ENCODE measurements at places on chromosomes 3 and 15.

GRCh38 chr15:39300451-39301153 is 280.3 kb upstream of the THBS1 start:
- no peak for DNase-seq

DNA sequence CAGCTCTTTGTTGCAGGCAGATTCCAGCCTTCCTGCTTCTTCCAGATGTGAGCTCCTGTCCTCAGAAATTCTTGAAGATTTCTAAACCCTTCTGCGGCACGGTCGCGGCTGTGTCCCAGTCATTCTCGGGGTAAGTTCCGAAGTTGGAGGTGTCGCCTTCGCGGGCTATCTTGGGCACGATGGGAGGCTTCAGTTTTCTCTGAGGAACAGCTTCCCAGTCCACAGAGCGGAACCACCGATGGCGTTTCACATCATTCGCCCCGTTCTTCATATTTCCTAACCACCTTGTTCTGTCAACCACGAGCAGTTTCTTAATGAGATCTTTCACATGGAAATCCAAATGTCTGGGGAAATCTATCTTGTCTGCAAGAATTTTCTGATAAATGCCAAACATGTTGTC is 24.7 kb upstream of the CERS3 start:
- no peak for DNase-seq

GRCh38 chr3:153192327-153192726 is 30.3 kb downstream of the RAP2B start:
- DNase-seq = no peak

DNA sequence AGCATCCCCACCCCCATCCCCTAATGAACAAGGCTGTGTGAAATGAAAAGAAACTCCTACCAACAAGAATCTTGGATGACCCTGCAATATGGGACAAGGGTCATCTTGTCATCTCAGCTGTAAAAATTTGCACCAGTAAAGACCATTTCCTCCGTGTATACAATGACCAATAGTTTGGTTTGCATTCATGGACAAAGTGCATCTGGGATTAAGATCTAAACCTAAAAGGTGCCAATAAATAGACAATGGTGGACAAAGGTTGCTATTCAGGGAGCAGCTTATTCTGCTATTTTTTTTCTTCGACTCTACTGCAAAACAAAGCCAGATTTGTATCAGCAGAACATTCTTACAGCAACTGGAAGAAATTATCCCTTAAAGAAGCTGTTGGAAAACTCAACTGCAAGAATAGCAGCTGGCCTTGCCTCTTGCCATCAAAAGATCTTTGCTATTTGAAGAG is 8.0 kb downstream of the MGLL start:
- DNase-seq = no peak

DNA sequence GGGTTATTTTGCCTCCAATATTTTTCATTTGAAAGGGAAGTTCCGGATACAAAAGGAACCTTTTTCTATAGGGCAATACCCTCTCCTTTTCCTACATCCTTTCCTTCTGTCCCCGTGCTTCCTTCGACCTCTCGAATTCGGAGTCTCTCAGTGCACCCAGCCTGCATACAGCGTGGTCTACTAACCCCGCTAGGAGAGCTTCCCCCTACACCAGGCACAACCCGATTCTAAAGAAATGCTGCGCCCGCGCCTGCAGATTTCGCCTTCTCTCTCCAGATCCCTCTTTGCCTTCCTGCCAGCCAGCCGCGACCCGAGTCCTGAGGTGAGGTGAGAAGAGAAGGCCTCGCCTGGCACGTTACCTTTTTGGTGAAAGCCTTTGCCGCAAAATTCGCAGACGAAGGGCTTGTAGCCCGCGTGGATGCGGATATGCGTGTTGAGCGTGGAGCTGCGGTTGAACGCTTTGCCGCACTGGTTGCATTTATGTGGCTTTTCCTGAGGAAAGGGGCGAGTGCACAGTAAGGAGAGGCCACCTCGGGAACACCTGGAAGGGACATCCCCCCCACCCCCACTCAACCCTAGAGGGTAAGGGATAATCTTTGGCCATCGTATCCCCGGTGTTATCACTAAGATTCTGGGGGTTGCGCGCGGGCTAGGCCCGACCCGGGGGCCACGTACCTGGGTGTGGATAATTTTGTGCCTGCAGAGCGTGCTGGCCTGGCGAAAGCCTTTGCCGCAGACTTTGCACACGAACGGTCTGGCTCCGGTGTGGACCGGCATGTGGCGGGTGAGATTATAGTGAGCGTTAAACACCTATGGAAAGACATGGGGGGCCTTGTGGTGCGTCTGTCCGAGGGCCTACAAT is 2.3 kb downstream of the FEZF2 start:
- no peak for DNase-seq

GRCh38 chr3:14413381-14414071 is 11.1 kb downstream of the SLC6A6 start:
- no peak for DNase-seq

DNA sequence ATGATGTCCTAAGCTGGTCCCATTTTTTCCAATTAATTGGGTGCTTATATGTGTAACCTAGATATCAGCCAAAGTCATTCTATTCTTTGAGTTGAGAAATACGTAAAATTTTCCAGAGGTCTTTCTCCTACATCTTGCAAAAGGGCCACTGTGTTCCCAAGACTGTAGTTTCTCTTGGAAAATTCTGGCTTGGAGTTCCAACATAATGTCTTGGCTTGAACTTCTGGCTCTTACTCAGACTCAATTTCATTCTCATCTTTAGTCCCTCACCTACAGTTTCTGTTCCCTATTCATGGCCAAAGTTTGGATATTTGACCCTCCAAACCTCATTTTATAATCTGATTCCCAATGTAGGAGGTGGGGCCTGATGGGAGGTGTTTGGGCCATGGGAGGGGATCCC is 201.4 kb upstream of the ARHGEF26 start:
- no peak for DNase-seq

DNA sequence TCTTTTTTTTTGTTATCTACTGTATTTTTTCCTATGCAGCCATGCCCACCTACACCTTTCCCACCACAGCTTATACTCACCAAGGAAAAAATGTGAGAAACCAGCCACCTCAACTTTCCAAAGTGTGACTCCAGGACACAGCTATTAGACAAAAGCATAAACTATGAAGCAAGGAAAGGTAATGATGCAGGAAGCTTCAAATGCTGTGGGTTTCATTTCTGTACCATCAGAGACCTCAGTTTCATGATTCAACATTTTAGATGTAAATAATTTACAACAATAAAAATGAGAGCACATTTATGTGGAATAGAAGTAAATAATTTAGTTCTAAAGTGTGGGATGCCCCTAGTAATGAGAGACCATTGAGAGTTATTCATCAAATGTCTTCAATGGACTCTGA is 115.1 kb downstream of the CDIN1 start:
- DNase-seq = no peak

DNA sequence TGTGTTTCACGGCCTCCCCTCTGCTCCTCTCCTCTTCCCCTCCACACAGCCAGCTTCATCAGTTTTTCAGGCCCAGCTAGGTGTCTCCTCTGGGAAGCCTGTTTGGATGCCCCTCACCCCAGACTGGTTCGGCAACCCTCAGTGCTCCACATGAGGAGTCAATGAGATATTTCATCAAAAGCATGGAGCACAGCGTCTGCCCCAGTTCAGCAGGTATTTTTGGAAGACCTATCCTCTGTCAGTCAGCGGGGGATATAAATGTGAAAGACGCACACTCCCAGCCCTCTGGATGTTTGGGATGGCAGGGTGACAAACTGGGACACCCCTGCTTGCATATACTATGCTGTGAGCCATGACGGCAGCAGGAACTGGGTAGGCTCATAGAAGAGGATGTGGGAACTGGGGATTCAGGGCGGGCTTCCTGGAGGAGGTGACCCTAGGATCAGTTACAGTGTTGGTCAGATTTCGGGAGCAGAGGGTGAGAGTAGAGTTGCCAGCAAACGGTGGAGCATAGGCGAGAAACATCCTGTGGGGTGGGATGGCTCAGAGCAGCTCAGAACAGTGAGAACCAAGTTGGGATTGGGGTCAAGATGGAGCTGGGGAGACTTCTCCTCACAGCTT is 42.9 kb downstream of the PXYLP1 start:
- DNase-seq = no peak

DNA sequence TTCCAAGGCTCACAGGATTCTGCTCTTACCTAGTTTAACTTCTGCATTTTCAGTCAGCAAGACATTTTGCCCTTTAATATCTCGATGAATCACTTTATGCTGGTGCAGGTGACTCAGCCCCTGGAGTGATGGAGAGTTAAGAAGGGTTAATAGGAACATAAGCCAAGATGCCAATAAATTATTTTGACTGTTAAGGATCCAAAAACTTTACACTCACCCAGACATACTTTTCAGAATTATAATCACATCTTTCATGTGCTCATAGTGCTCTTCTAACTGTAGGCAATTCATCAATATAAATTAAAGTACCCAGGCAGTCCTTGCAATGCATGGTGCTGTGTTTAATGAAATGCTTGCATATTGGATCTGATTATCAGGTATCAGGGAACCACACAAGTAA is 164.1 kb upstream of the SLC2A2 start:
- no peak for DNase-seq

GRCh38 chr15:57082054-57082728 is 163.7 kb downstream of the TCF12 start:
- no peak for DNase-seq

GRCh38 chr3:42631620-42632019 is 21.9 kb upstream of the ZBTB47 start:
- DNase-seq = no peak

GRCh38 chr3:177005718-177006405 is 191.4 kb downstream of the TBL1XR1 start:
- DNase-seq = no peak

GRCh38 chr3:15630646-15631350 is 29.3 kb downstream of the BTD start:
- DNase-seq = no peak

DNA sequence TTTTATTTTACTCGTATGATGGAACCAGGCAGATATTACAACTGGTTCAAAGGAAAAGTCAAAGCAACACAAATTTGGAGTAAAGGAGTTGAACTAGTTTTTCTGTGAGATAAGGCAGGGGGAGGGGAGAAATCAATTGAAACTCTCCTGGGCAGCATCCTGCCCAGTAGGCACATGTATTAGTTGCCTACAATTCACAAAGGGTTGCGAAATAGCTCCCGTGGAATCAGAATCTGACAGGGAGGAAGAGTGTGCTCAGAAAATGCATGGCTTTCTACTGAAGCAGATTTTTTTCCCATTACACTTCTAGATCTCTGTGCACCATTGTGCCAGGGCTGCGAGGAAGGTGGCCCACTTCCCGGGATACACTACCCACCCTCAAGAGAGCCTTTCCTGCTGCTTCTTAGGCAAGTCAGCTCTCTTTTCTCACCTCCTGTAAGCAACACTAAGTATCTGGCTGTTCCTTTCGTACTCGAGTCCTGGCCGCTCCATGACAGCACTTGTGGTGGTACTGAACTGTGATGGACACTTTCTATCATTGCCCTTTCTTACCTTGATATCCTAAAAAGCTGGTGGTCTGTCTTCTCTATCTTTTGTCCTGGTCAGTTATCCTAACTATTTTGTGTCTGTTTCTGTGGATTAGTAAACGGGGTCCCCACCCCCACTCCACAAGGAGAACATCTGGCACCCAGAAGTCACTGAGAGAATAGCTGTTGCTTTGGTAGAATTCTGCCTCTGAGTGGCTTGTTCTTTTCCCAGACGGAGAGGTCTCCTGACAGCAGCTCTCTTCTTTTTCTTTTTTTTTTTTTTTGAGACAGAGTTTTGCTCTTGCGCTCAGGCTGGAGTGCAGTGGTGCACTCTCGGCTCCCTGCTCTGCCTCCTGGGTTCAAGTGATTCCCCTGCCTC is 74.8 kb downstream of the RPL39L start:
- DNase-seq = peak; percentile 10

DNA sequence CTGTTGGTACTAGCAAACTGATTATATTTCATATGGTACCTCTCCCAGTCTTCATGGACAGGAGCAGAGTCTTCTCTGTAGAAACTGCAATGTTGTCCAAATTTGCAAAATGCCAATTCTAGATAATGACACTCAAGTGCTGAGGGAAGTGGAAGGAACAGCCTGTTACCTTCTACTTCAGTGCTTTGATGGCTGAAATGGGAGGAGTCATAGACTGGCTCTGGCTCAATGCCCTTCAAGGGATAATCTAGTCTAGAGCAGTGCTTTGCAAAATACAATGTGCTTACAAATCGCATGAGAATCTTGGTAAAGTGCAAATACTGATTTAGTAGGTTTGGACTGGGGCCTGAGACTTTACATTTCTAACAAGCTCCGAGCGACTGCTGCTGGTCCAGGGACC is 51.7 kb upstream of the ACP3 start:
- DNase-seq = no peak

- DNase-seq = no peak
Measured at GRCh38 chr15:27084844-27085243, 113.9 kb downstream of the GABRG3 start.

DNA sequence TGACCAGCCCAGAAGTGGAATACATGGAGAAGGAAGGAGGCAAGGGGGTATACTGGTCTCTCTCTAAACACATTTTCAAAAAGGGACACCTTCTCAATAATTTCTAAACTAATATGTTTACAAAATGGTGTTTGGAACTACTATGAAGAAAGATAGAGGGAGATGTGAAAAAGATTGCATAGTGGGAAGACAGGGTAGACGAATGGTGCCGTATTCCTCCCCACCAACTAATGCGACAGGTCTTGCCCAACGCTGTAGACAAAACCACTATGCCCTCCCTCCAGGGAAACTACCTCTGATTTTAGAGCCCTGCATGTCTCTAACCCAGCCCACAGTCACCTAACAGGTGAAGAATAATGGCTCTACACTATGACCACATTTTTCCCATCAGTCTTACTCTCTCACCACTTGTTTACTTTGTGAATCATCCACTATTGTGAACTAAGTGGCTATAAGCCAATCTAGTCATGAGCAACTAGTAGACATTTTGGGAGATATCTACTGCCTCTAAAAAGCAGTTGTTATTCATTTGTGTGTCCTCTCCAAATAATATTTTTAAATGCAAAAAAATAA is 108.2 kb upstream of the UBE2E2 start:
- DNase-seq = peak; percentile 48
